ENCODE measurements at places on chromosomes 16 and 17. TPM values are rescaled to one million over a fixed set of nuclear protein-coding genes. Genes with fewer than 3 reads are reported as not detected.

- no peaks in the 10 kb centered on the region for H3K36me3 ChIP-seq
- no peak for DNase-seq
- peaks cover 3% of the 10 kb centered on the region for H3K4me1 ChIP-seq
- H3K27me3 ChIP-seq: no peaks in the 10 kb centered on the region
- no peak overlapping the region for H3K27ac ChIP-seq
- H3K4me3 ChIP-seq: no peak overlapping the region
Observed at GRCh38 chr17:16926061-16926511, 45.8 kb downstream of the TNFRSF13B start.

- DNase-seq: no peak
- H3K27me3 ChIP-seq: no peaks in the 10 kb centered on the region
- H3K36me3 ChIP-seq: peaks cover 8% of the 10 kb centered on the region
- no peak overlapping the region for H3K27ac ChIP-seq
- no peak overlapping the region for H3K4me3 ChIP-seq
Observed at GRCh38 chr17:63928172-63928666, 3.9 kb downstream of the CD79B start.

GRCh38 chr17:64635647-64636305, 26.3 kb downstream of the SMURF2 start:
- no peaks in the 10 kb centered on the region for H3K27me3 ChIP-seq
- H3K27ac ChIP-seq: no peak overlapping the region

DNA sequence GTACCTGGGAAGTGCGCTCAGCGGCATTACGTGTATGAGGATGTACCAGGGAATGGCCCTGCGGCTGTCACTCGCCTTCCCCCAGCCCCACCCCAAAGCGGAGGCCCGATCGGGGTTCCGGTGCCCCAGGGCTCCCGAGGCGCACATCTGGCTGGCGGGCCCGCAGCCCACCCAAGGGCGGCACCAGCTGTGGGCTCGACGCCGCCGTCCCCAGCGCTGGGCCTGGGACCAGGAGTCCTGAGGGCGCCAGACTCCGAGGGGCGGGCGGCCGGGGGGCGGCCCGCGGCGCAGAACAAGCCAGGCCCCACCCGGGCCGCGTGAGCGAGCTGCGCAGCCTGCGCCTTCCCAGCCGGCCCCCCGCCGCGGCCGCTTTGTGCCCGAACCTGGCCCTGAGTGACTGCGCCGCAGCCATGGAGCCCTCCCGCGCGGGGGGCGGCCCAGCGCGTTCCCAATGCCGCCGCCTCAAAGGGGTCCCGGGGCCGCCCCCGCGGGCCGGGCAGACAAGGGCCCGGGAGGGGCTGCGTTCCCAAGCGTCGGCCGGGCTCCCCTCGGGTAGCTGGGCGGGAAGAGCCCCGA, 17.4 kb downstream of the ZNF423 start:
- no peak for DNase-seq
- no peak overlapping the region for H3K4me3 ChIP-seq
- no peak overlapping the region for H3K27ac ChIP-seq
- peaks cover 22% of the 10 kb centered on the region for H3K27me3 ChIP-seq
- H3K4me1 ChIP-seq: no peaks in the 10 kb centered on the region
- no peaks in the 10 kb centered on the region for H3K36me3 ChIP-seq

DNA sequence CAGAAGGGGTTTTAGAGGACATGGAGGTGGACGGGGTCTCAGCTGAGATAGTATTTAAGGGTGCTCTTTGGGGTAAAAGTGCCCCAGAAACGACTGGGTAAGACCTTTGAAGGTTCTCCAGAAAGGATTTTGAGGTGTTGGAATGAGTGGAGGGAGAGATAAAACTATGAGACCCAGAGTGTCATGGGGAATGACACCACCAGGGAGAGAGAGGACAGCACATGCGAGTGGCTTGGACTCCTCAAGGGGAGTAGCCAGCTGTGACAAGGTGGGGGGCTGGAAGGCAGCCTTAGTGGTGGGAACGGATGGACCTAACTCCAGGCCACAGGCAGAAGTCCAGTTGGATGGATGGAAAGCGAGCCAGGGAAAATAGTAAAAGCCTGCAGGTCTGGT, 19.2 kb upstream of the PITPNM3 start:
- no peak overlapping the region for H3K27ac ChIP-seq
- peaks cover 3% of the 10 kb centered on the region for H3K36me3 ChIP-seq
- H3K4me3 ChIP-seq: no peak overlapping the region
- H3K27me3 ChIP-seq: no peaks in the 10 kb centered on the region
- H3K4me1 ChIP-seq: peaks cover 14% of the 10 kb centered on the region

GRCh38 chr16:28208131-28208530, 3.6 kb downstream of the XPO6 start:
- H3K4me3 ChIP-seq: peak overlapping the region; percentile 5
- peaks cover 39% of the 10 kb centered on the region for H3K4me1 ChIP-seq
- no peak for DNase-seq
- peak overlapping the region; percentile 41 for H3K27ac ChIP-seq

DNA sequence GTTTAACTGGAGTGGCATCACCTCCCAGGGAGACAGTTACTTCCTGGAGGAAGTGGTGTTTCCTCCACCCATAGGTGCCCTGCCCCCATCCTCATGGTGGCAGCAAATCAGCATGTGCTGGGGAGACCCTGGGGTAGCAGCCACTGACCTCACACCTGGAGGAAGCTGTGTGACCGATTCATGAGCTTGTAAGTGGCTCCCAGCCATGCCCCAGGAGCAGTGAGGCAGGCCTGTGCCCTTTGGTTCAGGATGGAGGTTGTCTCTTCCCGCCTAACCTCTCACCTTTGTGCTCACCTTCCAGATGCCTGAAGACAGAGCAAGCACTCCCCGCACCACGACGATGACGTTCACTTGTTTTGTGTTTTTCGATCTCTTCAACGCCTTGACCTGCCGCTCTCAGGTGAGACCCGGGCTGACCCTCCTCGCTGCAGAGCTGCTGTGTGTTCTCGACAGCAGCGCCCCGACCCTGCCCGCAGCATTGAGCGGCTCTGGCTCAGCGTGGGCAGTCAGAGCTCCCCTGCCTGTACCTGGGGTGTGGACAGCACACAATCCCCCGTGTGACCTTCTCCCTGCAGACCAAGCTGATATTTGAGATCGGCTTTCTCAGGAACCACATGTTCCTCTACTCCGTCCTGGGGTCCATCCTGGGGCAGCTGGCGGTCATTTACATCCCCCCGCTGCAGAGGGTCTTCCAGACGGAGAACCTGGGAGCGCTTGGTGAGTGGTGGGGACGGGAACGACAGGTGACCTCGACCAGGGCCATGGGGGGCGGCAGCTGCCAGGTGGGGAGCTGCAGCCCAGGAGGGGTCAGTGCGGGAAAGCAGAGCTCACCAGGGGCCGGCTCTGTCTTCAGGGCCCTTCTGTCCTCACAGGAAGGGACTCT, 42.8 kb downstream of the MEAK7 start:
- H3K4me1 ChIP-seq: peaks cover 2% of the 10 kb centered on the region
- peaks cover 1% of the 10 kb centered on the region for H3K36me3 ChIP-seq
- no peaks in the 10 kb centered on the region for H3K27me3 ChIP-seq
- H3K27ac ChIP-seq: no peak overlapping the region

GRCh38 chr17:40614431-40615067, 33.1 kb downstream of the SMARCE1 start:
- H3K4me3 ChIP-seq: peak overlapping the region; percentile 33
- no peaks in the 10 kb centered on the region for H3K27me3 ChIP-seq
- peak overlapping the region; percentile 88 for H3K27ac ChIP-seq
- H3K36me3 ChIP-seq: no peaks in the 10 kb centered on the region

- no peak overlapping the region for H3K27ac ChIP-seq
- no peak overlapping the region for H3K4me3 ChIP-seq
- no peaks in the 10 kb centered on the region for H3K4me1 ChIP-seq
Observed at GRCh38 chr16:78664811-78665772, 565.6 kb downstream of the WWOX start.

GRCh38 chr17:71987634-71988033, 133.2 kb upstream of the SOX9 start:
- no peak for DNase-seq
- H3K36me3 ChIP-seq: no peaks in the 10 kb centered on the region
- no peak overlapping the region for H3K27ac ChIP-seq
- no peak overlapping the region for H3K4me3 ChIP-seq
- H3K27me3 ChIP-seq: no peaks in the 10 kb centered on the region
- H3K4me1 ChIP-seq: no peaks in the 10 kb centered on the region

DNA sequence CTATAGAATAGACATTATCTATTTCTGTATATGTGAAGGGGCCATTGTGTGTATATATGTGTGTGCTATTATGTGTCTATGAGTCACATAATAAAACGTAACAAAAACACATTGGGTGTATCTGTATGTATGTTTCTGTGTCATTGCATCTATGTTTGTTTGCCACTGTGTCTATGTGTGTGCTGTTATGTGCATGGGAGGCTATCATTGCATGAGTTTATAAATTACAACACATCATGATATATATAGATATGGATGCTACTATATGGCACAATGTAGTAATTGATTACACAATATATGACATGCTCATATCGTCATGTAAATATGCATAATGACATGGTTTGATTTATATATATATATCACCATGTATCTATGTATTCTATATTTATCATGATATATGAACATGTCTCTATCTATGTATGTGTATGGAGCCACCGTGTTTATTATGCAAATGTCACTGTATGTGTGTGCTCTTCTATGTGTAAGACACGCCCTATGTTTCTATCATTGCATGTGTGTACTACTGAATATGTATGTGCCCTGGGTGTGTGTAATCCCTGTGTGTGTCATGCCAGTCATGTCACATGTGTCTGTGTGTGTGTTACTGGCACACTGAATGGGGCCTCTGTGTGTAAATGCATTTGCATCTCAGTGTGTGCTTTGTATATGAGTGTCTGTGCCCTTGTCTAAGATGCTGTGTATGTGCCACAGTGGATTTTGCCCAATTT, 1.4 kb upstream of the TSPOAP1 start:
- peaks cover 46% of the 10 kb centered on the region for H3K36me3 ChIP-seq
- peak overlapping the region; percentile 93 for H3K4me3 ChIP-seq
- peaks cover 4% of the 10 kb centered on the region for H3K27me3 ChIP-seq
- peak overlapping the region; percentile 99 for H3K27ac ChIP-seq
- peaks cover 38% of the 10 kb centered on the region for H3K4me1 ChIP-seq

The CCDC78 gene
- total RNA-seq: 1.6 TPM

The KRTAP1-5 gene
- total RNA-seq: not detected

The MYO15A gene
- total RNA-seq: 0.23 TPM

The SCN4A gene
- total RNA-seq: 0.17 TPM

Measured in activated CD4-positive, alpha-beta T cell treated with anti-CD3 and anti-CD28 coated beads, Interleukin-2, amount 10 ng/mL, durations not matched to agents 7 days and 5 days (primary cell).